Head of caudate nucleus (tissue), 42 donors: ENCODE measurements at places on chromosomes 12 and 14.

DNA sequence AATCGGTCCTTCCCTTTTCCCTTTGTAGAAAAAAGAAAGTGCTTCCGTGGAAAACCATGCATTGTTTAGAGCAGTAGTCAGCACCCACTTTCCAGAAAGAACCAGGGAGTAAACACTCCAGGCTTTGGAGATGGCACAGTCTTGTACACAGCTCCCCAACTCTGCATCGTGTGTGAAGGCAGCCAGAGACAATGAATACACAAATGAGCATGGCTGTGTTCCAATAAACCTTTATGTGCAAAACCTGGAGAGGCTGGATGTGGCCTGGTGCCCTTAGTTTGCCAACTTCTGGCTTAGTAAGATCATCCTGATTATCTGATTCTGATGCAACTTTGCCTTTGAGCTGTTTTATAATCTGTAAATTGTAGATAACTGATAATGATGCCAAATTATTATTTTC, 463.4 kb upstream of the TMEM132C start:
- DNase-seq, result no peak

DNA sequence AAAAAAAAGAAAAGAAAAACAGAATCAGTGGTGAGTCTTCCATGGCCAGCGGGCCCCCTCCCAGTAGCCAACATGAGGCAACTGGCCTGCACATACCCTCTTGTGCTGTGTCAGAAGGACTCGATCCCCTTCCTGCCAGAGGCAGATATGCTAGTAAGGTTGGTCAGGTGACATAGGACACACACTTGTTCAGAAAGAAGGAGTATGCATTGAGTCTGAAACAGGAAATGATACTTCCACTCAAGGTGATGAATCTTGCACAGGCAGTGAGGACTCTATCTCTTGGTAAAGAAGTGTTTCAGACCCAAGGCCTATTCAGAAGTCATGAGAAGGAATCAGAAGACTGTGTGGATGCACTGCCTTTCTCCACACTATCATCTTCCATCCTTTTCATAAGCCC, 269.7 kb upstream of the FAR2 start:
- DNase-seq, result no peak

DNA sequence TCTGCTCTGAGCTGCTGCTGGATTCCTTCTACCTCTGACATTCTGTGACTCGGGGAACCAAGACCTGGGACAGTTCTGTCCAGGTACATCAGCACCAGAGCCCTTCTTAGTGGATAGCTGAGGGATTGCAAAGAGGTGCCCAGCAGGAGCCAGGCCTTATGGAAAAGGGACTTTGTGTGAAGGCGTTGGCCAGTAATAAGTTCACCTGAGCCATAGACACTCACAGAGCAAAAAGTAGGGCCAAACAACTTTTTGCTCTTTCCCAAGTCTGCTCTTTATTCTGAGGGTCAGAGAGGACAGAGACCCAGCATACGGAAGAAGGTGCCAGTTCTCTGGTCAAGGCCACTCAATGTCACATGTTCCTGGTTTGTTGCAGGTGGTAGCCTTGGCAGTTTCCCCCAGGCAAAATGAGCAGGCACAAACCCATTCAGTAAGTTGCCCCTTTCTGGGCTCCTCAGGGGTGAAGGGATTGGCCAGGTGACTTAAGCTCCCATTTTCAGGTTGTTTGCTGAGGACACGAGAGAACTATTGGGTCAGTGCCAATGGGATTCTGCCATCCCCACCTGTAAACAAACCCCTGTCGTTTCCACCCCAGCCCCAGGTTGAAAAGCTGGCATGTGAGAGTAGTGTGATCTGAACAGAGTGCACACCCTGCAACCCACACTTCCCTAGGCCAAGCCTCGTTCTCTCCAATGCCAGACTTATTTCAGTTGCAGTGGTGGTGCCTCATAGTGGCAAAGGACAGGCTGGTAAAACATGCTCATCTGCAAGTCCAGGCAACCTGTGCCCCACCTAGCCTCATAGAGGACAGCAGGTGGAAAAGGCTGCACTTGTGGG, 150.3 kb downstream of the SMOC1 start:
- no peak for DNase-seq

GRCh38 chr12:24966951-24967564, 18.2 kb upstream of the BCAT1 start:
- no peak for DNase-seq

- DNase-seq, result no peak
Measured at GRCh38 chr12:114420182-114420943, 14.4 kb upstream of the TBX5 start.

DNA sequence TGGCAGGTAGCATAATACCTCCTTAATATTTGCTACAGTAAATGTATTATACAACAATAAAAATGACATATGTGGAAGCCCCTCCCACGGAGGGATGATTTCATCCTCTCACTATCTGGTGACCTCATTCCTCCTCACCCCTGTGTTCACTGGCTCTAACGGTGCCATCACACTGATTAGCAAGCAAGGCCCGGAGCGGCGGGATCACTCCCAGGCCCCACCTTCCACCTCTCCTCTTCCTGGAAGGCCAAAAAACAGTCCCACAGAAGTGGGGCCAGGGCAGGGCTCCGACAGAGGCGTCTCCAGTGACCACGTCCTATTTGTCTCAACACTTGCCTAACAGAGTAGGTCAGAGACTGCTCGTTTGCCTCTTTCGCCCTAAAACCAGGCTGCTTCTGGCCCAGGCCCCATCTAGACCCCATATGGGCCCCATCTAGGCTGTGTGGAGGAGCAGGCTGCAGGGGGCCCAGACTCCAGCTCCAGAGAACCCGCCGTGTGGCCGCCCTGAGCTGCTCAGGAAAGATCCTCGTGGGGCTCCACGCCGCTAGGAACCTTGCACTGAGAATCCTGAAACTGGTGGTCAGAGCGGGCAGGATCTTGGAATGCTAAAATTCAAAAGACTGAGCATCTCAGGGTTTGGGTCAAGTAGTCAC, 3.7 kb downstream of the SELPLG start:
- no peak for DNase-seq

- DNase-seq, result peak; percentile 94
Measured at GRCh38 chr14:21026274-21026987, 1.6 kb upstream of the NDRG2 start.

GRCh38 chr12:63496654-63497053, 171.6 kb downstream of the DPY19L2 start:
- DNase-seq, result no peak

DNA sequence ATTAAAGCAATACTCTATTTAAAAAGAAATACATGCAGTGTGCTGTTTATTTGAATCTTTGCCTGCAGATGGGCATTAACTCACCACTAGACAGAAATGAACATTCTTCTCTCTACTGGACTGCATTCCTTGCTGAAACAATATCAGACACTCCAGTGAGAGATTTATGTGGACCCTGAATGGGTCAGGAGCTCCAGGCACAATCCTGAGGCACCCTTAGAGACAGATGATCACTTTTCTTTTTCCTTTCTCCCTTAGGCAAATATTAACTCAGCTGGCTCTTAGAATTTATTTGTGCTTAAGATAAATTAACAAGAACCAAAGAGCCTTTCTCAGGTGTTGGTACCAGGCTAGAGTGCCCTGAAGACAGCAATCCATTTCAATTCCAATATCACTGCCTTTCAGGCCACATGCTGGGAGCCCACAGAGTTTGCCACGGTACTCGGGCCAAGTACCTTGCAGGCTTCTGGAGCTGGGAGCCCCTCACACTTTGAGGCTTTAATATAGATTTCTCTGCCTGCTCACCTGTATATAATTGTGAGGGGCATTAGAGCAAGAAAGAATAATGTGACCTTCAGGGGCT, 173.0 kb downstream of the EMP1 start:
- DNase-seq, result no peak

DNA sequence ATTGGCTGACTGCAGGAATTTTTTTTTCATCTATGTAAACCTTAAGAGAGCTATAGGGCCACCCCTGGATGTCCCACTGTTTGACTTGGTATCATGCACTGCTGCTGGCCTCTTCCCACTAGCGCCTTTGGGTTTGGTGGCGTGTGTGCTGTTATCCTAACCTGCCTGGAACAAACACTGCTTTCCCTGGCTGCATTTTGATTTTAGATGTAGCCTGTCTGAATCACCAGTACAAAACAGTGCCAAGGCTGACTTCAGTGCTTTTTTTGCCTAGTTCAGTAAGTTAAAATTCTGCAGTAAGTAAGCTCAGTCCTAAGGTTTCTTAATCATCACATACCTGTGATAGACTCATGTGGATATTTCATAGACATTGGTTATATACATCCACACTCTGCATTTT, 99.2 kb downstream of the EML1 start:
- no peak for DNase-seq

GRCh38 chr12:5466521-5466960, 34.6 kb downstream of the NTF3 start:
- no peak for DNase-seq
